CD4-positive, alpha-beta T cell treated with Interleukin-6 at 100 ng/mL for 8 hours (primary cell): ENCODE measurements at places on chromosomes 4 and X.

- no peak for DNase-seq
These were observed 951 bp downstream of the SH3BP2 start for GRCh38 chr4:2793586-2794485.

- DNase-seq, result no peak
These were observed 21.6 kb downstream of the GPRASP1 start for GRCh38 chrX:102672856-102673255.

DNA sequence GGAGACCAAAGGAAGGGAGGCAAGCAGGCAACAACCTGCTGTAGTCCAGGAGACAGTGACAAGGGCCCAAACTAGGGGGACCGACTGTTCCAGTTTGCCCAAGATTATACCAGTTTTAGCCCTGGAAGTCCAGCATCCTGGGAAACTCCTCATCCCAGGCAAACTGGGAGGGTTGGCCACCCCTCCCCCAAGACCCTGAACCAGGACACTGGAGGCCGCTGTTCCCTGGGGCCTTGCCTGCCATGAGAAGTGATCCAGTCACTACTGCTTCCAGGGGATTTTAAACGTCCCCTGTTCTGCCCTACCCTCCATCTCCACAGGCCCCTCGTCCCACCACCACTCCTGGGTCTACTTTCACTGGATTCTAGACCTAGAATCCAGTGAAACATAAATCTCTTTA is 4.3 kb upstream of the DGAT2L6 start:
- no peak for DNase-seq

DNA sequence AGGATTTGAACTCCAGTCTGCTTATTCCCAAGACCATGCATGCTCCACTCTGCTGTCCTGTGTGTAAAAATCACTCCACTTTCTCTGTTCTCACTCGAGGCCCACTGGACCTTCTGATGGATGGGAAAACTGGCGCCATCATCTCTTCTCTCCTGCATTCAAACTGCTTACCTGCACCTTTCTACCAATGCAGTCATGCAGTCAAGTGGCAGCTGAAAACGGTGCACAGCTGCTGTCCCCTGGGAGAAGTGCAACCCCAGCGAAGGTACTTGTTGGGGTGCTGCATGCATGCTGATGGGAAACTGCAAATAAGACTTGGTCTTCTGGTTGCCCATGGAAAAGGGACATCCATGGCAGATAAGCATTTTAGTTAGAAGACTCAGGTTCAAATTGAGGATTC is 147.1 kb downstream of the EVC2 start:
- no peak for DNase-seq

- DNase-seq, result no peak
These were observed 2.9 kb upstream of the GUF1 start for GRCh38 chr4:44675366-44675765.

GRCh38 chr4:124449881-124450280 is 262.7 kb downstream of the ANKRD50 start:
- DNase-seq, result no peak

- DNase-seq, result no peak
These were observed 21.6 kb downstream of the SYNPO2 start for GRCh38 chr4:118910221-118910620.

- DNase-seq, result no peak
These were observed 340.9 kb upstream of the PITX2 start for GRCh38 chr4:110963662-110964280.

DNA sequence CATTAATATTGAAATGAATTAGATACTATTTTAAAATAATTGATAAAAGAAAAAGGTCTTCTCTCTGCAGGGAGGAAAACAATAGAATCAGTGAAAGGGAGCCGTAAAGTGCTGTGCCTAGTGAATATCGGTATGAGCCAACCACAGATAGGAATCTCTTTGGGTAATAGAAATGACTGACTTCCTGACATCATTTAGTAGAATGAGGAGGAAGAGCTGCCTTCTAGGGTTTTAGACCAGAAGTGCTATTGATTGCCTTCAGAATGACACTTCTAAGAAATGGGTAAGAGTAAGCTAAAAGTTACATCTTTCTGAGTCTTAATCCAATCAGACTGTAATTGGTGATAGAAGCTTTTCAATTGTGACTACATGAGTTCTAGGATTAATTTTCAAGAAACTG is 134.0 kb upstream of the MAP9 start:
- DNase-seq, result no peak

DNA sequence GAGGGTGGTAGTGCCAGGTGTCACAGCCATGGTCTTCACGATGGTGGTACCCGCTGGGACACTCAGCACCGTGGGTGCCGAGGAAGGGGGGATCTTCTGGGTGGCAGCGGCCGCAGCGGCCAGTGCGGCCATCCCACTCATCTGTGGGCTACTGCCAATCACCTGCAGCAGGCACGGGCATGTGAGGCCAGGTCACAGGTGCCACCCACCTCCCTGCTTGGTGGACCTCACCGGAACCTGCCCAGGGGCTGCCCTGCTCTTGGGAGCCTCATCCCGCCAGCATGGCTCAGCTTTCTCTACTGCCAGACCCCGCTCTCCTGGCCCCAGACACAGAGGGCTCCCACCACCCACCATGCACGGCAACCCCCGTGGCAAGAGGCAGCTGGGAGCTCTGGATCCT is 13.0 kb downstream of the HCFC1 start:
- DNase-seq, result no peak

GRCh38 chrX:66015152-66015831 is 24.6 kb downstream of the VSIG4 start:
- DNase-seq, result peak; percentile 29
